ENCODE measurements at places on chromosomes 12 and 14.

DNA sequence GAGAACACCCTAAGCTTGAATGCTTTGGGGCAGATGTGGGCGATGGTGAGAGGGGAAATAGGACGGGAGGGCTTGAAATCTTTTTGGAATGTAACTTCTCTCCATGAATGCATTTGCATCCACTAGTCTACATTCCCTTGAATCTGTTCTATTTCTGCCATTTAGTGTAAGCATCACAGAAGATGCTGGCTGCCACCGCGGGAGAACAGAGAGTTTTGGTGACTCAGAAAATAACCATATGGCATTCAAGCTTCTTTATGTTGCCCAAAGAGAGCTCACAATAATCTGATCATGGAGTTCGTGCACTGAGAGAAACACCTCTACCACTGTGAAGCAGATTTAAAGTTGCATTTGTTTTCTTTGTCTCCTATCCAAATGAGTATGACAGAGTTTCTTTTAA lies 52.6 kb upstream of the OTX2 start:
- no peak for DNase-seq

GRCh38 chr14:90184571-90185266 lies 71.6 kb upstream of the PSMC1 start:
- DNase-seq = no peak

GRCh38 chr14:51053157-51053556 lies 41.7 kb downstream of the TRIM9 start:
- no peak for DNase-seq

DNA sequence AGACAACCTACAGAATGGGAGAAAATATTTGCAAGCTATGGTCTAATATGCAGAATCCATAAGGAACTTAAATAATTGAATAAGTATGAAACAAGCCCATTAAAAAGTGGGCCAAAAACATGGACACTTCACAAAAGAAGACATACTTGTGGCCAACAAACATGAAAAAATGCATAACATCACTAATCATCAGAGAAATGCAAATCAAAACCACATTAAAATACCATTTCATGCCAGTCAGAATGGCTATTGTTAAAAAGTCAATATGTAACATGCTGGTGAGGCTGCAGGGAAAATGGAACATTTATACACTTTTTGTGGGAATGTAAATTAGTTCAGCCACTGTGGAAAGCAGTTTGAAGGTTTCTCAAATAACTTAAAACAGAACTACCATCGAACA lies 945.4 kb upstream of the FLRT2 start:
- no peak for DNase-seq

- no peak for DNase-seq
Measured at GRCh38 chr12:131042834-131043245, 89.1 kb downstream of the ADGRD1 start.

- no peak for DNase-seq
Measured at GRCh38 chr14:41446008-41446407, 160.7 kb upstream of the LRFN5 start.

GRCh38 chr12:98295681-98296080 lies 219.7 kb upstream of the TMPO start:
- no peak for DNase-seq

DNA sequence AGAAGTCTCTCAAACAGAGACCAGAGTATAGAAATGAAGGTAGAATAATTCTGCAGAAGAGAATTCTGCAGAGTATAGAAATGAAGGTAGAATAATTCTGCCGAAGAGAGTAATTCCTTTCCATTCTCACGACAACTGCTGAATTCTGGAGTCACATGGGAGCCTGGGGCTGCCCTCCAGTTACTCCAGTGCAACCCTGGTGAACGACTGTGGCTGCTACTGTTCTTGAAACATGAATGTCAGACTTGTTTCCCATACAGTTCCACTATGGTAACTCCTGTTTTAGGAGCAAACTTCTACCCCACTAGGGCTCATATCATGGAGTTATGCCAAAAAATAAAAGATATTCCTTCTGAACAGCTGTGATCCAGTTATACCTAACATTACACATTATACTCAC lies 164.4 kb downstream of the KICS2 start:
- DNase-seq = no peak

DNA sequence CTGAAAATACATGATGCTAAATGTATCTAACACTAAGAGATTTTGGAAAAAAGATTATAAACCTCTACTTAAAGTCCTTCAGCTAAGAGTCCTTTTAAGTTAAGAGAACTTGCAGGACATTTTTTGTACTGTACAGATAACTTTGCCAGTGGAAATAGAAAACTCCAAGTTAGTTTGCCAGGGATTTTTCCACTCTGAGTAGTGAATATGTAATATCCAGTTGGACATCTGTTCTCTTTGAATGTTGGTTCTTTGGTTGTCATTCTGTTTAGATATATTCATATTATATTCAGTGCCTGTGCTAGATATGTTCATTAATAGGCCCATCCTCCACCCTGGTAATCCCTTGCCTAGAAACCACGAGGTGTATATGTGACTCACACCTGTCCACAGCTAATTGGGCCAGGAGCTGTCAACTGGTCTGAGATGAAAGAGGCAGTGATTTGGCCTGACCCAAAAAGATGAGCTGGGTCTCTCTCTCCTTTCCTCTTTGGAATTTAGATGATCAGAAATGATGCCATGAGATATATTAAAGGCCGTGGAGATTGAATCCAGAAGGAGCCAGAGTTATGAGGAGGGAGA lies 261.0 kb upstream of the LRIG3 start:
- no peak for DNase-seq

- no peak for DNase-seq
Measured at GRCh38 chr12:128909653-128910052, 56.4 kb downstream of the GLT1D1 start.

- DNase-seq = no peak
Measured at GRCh38 chr12:11958221-11959091, 112.3 kb upstream of the BCL2L14 start.

DNA sequence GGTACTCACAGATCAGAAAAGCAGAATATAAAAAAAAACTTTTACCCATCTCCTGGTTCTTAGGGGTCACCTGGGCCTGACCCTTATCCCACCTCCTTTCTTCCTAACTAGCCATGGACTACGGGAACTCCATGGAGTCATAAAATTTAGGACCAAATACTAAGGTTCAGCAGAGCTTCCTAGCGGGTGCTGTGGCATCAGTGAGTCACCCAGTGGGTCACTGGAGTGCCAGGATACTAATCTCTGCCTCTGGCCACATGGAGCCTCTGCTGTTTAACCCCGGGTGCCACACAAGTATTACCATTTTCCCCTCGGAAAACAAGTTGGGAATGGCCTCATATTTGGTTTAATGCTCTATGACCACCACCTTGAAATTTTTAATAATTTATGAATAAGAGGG lies 6.9 kb downstream of the ZBTB39 start:
- no peak for DNase-seq

- DNase-seq = no peak
Measured at GRCh38 chr12:47214771-47215170, 135.0 kb upstream of the AMIGO2 start.

GRCh38 chr14:54058505-54058904 lies 101.9 kb upstream of the BMP4 start:
- no peak for DNase-seq

- no peak for DNase-seq
Measured at GRCh38 chr12:14827043-14827442, 13.1 kb upstream of the SMCO3 start.

GRCh38 chr12:124388679-124389137 lies 93.8 kb downstream of the RFLNA start:
- no peak for DNase-seq

GRCh38 chr12:33265033-33265731 lies 174.4 kb downstream of the SYT10 start:
- DNase-seq = no peak

DNA sequence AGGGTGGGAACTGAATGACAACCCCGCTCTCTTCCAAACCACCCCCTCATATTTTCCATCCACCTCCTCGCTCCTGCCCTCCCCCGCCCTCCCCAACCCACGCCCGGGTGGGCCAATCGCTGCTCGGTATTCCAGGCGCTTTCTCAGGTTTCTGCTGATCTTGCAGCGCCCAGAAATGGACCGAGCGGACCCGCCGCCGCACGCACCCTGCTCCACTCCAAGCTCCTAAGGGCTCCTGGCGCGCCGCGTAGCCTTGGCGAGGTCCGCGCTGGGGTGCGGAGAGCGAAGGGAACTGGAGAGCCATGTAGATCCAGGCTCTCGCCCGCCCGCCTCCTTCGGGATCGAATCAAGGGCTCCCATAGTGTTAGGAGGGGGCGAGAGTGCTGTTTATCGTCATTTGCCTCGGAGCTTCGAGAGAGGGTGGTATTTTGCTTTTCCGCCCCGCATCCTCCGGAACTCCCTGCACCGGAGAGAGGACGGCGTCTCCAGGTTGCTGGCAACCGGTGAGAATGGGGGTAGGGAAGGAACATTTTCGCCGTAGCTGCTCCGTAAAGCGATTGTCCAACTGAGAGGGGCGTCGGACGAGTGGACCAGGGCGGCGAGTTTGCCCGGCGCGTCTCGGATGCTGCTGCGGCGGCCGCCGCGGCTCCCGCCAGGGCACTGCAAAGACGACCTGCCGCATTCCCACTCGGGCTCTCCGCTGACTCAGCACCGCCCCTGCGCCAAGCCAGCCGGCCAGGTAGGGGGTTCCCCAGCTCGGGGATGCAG lies at the start of gene KCNA1:
TSS of gene KCNA1 (plus strand) at position 172 of the 768 bp plus-strand sequence. CDS start 1,474 bp downstream, outside the sequence.
- no peak for DNase-seq

GRCh38 chr14:104824353-104824997 lies 23.6 kb downstream of the ZBTB42 start:
- DNase-seq = no peak

- DNase-seq = no peak
Measured at GRCh38 chr12:75790219-75790618, 241.4 kb downstream of the PHLDA1 start.

GRCh38 chr12:121765573-121765972 lies 27.9 kb downstream of the RHOF start:
- no peak for DNase-seq

- DNase-seq = no peak
Measured at GRCh38 chr12:9605483-9605882, 2.2 kb downstream of the KLRB1 start.

- no peak for DNase-seq
Measured at GRCh38 chr12:103956509-103957027, 9.1 kb upstream of the TDG start.

GRCh38 chr12:25254271-25254880 lies 3.6 kb upstream of the KRAS start:
- no peak for DNase-seq

DNA sequence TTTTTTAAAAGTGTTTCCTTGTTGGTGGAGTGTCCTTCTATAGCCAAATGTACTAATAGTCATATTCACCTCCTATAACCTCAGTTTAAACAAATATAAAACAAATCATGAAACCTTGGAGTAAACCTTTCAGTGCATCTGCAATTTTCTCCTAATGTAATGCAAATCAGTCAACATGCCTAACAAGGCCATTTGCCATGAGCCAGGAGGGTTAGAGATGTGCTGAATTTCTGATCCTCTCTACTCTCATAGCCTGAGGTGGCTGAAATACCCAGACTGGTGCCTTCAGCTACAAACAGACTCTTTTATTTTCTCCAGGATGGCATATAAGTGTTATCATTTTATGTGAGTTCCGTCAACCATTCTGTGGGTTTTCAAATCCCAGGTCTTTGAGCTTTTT lies 908.1 kb downstream of the GALC start:
- DNase-seq = no peak

- DNase-seq = no peak
Measured at GRCh38 chr12:57477710-57478681, 1.7 kb downstream of the ARHGAP9 start.

DNA sequence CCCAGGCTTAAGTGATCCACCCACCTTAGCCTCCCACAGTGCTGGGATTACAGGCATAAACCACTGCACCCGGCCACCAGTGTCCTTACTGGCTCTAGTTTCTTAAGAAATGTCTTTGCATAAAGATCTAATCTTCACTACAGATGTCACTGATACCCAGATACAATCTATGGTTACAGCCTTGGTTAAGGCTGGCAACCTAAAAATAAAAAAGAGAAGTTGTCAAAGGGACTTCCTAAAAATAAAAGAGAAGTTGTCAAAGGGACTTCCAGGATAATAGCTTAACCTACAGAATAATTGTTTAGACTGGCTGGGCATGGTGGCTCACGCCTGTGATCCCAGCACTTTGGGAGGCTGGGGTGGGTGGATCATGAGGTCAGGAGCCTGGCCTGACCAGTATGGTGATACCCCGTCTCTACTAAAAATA lies 27.6 kb downstream of the ETFBKMT start:
- DNase-seq = no peak

DNA sequence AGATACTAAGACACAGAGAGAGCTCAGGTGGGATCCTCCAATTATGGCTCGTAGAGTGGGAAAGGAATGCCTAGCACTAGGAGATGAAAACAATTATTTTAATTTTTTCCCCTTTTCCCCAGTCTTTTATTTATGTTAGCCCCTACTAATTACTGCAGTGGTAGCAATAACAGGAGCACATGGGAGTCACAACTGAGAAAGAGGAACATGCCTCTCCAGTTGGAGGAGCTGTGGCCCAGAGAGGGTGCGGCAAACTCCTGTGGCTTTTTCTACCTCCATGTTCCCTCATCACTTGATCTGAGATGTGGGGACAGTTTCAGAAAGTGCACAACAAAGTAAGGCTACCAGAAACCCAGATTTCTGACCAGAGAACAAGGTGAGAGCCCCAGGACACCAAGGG lies 25.9 kb upstream of the POC1B start:
- DNase-seq = no peak

DNA sequence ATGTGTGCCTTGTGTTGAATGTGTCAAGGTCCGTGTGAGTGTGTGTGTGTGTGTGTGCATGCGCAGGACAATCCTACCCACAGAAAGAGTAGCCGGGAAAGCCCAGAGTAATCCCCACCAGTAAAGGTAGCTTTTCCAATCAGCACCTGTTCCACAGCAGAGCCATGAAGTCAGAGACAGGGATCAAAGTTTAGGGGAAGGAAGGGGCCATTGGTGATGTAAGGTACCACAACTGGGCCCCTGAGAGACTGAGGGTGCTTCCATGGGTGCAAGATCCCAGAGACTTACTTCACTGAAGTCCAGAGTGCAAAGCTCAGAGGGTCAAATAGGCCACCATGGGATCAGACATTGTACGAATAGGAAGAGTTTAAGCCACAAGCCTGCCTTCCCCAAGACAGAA lies 20.5 kb downstream of the OR10P1 start:
- DNase-seq = no peak

GRCh38 chr12:14824012-14824634 lies 10.1 kb upstream of the SMCO3 start:
- DNase-seq = no peak

DNA sequence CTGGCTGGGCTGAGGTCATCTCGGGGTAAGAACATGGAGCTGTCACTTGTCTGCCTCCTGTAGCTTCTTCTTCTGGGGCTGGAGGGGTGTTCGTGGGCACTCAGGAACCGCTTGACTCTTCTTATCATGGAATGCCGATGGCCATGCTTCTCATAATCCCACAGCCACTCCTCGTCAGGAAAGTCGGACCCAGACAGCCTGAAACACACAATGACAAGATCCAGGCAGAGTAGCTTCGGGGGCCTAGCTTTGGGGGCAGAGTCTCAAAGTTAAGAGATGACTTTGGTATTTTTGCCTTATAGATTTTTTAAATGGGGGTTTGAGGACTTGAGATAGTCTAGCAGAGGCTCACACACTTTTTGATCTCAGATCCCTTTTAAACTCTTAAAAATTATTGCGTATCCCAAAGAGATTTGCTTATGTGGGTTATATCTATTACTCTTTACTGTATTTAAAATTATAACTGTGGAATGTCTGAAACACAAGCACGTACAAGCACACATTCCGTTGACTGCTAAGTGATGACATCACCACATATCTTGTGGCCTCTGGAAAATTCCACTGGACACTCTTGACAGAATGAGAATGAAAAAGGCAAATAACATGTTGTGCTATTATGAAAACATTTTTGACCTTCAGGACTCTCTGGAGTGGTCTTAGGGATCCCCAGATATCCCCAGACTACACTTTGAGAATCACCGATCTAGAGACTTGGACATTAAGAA lies 43.3 kb downstream of the BEST3 start:
- no peak for DNase-seq

Data from stimulated activated CD8-positive, alpha-beta memory T cell treated with anti-CD3 and anti-CD28 coated beads, Interleukin-15, amount 100 ng/mL, for 1 hour (primary cell).